Bronchial epithelial cell (primary cell): ENCODE measurements at places on chromosomes 16 and 17. TPM values are rescaled to one million over a fixed set of nuclear protein-coding genes. Genes with fewer than 3 reads are reported as not detected.
A peak's percentile ranks its signal among the peaks of the same experiment; 100 is the strongest.

GPR179 gene
- total RNA-seq, result under 0.01 TPM in 2 replicates

MTMR4 gene
- total RNA-seq, result 26.2 and 62.4 TPM in 2 replicates

ADPRM gene
- total RNA-seq, result 14.1 and 20.5 TPM in 2 replicates

DNA sequence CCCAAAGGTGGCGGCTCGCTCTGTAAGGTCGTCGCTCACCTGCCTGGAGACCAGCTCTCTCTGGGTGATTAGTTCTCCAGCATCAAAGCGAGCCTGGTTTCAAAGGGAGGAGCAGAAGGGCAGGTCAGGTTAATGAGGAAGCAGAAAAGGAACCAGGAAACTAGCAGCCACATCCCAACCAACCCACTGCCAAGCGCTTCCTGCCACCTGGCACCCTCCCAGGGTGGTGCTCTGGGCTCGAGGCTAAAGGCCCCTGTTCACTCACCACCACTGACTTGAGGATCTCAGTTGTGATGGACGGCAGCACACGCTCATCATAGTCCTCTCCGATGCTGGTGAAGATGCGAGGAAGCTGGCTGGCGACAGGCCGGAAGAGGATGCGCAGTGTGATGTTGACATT lies 5.6 kb downstream of the PHB1 start:
- DNase-seq, result no peak

GRCh38 chr16:50862818-50863643 lies 121.1 kb downstream of the CYLD start:
- DNase-seq, result no peak

GRCh38 chr16:27414788-27415431 lies 12.9 kb downstream of the IL21R start:
- peak; percentile 23 for DNase-seq
